Stimulated activated CD4-positive, alpha-beta T cell treated with anti-CD3 and anti-CD28 coated beads, Interleukin-4, amount 100 ng/mL, for 1 hour (primary cell): ENCODE measurements at places on chromosomes 1 and 21.

GRCh38 chr1:110011527-110012041 is 22.8 kb upstream of the STRIP1 start:
- DNase-seq = peak; percentile 8

DNA sequence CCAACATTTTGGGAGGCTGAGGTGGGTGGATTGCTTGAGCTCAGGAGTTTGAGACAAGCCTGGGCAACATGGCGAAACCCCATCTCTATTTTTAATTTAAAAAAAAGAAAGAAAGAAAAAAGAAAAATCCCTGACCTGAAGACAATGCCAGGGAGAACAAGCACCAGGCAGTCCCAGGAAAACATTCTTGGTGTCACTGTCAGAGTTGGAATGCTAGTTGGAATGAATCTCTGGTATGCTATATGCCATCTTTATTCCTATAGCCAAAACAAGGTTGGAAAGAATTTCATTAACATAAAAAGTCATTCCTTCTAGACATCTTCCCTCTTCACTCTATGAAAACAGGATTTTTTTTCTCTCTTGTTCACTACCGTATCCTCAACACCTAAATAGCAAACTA is 2.8 kb downstream of the DNAJC8 start:
- no peak for DNase-seq

DNA sequence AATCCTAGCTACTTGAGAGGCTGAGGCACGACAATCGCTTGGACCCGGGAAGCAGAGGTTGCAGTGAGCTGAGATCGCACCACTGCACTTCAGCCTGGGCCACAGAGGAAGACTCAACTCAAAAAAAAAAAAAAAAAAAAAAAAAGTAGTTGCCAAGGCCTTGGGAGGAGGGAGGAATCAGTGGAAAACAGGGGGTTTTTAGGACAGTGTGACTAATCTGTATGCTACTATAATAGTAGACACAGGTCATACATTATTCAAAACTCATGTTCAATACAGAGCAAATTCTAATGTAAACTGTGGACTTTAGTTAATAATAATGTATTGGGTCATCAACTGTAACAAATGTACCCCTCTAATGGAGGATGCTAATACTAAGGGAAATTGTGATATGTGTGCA is 51.7 kb upstream of the CTPS1 start:
- no peak for DNase-seq

DNA sequence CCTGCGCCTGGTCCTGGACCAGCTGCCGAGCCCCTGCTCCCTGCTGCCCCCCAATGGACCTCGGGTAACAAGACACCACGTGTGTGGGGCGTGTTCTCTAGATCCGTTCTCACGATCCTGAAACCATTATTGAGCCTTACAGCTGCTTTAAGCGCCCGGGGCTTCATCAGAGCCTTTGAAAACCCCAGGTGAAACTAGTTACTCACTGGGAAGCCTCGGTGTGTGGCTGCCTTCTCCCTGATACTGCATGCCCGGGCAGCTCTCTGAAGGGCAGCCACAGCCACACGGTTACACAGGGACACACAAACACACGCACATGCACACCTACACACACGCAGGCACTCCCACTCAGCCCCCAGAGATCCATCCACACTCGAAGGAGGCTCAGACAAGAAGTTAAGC is 5.3 kb downstream of the HES2 start:
- DNase-seq = peak; percentile 55

- DNase-seq = no peak
Observed at GRCh38 chr21:45889256-45889655, 92.3 kb upstream of the COL6A1 start.

GRCh38 chr1:184597650-184598357 is 156.9 kb downstream of the EDEM3 start:
- DNase-seq = no peak

DNA sequence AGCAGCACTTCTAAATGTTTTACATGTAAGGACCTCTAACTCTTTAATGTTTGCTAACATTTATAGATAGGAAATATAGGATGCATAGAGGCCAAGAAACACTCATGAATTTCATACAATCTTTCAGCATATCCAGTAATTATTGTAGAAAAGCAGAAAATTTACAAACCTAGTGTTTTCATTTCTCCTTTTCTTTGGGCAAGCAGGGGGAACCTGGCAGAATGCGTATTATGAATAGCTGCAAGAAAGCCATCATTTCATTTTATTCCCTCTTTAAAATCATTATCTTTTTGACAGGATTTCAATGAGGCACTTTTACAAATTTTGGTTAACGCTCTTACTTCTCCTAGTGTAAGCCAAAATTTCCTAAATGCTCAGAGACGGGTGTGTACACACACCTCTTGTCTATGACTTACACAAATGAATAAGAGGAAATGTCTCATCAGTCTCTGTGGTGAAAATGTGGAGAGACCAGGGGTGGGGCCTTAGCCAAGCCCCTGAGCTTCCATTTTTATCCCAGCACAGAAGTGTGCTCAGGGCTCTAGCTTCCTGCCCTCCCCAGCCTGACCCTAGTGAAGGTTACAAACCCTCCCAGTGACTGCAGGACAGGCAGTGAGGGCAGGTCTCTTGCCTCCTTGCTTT is 91.6 kb downstream of the LRRC8C start:
- peak; percentile 62 for DNase-seq

DNA sequence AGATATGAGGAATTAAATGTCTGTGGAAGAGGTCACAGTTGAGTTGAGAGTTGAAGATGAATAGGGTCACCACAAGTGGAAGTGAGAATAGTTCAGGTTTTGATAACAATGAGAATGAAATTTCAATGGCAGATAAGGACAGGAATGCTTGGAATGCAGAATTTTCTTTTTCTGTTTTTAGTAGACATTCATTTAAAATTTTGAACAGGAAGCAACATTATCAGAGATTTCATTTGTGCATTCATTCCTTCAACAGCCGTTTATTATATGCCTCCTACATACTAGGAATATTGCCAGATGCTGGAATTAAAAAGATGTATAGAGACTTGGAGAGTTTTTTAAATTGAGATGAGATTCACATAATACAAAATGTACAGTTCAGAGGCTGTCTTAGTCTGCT is 126.8 kb downstream of the ITSN1 start:
- DNase-seq = no peak

DNA sequence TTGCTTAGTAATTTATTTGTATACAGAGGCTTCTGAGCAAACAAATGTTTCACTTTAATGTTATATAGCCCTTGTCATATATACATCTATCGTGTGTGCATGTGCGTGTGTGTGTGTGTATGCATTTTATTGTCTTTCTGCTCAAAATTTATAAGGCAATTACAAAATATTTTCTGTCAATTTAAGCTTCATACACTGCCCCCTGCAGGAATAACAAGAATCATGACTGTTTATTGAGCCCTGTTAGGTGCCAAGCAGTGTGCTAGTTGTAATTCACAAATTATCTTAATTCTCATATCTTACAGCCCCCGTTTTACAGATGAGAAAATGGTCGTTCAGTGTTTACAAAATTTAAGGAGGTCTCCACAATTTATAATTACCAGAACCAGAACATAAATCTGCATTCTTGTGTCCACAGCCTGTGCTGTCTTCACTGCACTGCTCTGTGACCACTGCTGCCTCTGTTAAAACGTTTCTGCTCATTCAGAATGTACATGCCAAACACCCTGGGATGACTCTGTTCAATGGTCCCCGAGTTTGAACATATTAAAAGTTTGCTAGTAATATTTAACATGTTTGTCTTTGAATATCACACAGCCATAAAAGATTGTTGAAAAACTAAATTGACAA is 181.3 kb downstream of the ATP6V1G3 start:
- no peak for DNase-seq

DNA sequence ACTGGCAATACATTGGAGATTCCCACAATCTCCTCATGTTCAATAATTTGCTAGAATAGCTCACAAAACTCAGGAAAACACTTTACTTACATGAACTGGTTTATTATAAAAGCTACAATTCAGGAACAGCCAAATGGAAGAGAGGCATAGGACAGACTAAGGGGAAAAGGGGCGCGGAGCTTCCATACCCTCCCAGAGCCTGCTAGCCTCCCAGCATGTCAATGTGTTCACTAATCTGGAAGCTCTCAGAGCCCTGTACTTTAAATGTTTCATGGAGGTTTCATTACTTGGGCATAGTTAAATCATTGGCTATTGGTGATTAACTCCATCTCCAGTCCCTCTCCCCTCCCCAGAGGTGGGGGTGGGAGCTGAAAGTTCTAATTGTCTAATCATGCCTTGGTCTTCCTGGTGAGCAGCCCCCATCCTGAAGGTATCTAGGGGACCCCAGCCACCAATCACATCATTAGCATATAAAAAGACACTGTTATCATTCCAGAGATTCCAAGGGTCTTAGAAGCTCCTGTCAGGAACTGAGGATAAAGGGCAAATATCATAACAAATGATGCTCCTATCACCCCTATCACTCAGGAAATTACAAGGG is 10.9 kb upstream of the DMRTB1 start:
- no peak for DNase-seq

DNA sequence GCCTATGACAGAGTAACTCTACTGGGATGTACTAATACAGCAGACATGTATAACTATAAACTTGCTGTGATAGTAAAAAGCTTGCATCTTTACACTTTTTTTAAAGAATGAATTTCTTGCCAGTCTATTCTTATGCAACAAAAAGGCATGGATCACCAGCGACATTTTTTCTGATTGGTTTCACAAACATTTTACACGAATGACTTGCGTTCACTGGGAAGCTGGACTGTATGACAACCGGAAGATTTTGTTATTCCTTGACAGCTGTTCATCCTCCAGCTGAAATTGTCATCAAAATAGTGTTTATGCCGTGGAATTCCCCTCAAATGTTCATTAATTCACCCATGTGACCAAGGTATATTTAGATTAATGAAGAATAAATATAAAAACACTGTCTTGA is 131.0 kb downstream of the XPR1 start:
- DNase-seq = no peak

DNA sequence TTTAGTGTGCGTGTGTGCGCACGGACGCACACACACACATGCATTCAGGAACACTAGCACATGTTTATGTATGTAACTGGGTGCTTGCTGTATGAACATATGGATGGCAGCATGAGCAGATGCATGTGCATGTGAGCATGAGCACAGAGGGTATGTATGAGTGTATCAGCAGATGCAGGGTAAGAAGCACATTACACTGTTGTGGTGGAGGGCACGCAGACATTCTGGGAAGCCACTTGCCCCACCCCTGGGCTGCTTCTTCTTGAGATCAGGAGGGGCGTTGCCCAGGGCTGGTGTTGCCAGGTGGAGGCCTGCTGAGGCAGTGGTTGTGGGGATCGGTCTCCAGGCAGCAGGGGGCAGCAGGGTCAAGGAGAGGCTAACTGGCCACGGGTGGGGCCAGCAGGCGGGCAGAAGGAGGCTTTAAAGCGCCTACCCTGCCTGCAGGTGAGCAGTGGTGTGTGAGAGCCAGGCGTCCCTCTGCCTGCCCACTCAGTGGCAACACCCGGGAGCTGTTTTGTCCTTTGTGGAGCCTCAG is 3.9 kb upstream of the P3R3URF start:
- no peak for DNase-seq

- DNase-seq = no peak
Observed at GRCh38 chr21:37412603-37413360, 46.2 kb downstream of the DYRK1A start.

DNA sequence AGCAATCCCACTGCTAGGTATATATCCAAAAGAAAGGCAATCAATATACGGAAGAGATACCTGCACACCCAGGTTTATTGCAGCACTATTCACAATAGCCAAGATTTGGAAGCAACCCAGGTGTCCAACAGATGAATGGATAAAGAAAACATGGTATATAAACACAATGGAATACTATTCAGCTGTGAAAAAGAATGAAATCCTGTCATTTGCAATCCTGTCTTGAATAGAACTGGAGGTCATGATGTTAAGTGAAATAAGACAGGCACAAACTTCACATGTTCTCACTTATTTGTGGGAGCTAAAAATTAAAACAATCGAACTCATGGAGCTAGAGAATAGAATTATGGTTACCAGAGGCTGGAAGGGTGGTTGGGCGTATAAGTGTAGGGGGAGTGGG is 101.0 kb downstream of the OSBPL9 start:
- no peak for DNase-seq

- DNase-seq = no peak
Observed at GRCh38 chr1:223848536-223848935, 2.8 kb upstream of the TP53BP2 start.

GRCh38 chr21:42401820-42402251 is 1.9 kb upstream of the UBASH3A start:
- DNase-seq = no peak

DNA sequence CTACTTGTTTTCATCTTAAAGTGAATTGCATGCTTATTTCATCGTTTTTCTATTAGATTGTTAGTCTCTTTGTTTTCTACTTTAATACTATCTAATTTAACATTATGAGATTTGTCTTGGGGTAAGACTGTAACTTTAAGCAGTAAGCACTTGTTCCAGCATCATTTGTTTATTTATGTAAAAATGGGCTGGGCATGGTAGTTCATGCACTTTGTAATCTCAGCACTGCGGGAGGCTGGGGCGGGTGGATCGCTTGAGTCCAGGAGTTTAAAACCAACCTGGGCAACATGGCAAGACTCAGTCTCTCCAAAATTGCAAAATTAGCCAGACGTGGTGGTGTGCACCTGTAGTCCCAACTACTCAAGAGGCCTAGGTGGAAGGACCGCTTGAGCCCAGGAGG is 15.3 kb upstream of the PAXBP1 start:
- DNase-seq = no peak

GRCh38 chr1:20356850-20357459 is 66.3 kb downstream of the VWA5B1 start:
- DNase-seq = no peak

DNA sequence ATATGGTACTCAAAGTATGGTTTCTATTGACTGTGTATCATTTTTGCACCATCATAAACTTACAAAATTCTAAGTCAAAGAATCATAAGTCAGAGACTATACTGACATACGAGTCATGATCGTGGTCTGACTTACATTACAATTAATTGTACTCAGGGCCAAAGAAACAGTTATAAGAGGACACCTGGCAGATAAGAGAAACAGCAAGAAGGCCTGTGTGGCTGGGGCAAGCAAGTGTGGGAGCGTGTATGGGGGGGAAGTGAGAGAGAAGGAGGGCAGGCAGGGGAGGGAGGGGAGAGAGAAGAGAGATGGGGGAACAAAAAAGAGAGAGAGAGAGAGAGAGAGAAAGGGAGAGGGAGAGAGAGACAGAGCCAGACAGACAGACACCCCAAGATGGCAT is 70.9 kb downstream of the RERE start:
- DNase-seq = no peak
